ENCODE measurements at places on chromosomes 3 and 15.
A peak's percentile ranks its signal among the peaks of the same experiment; 100 is the strongest.

DNA sequence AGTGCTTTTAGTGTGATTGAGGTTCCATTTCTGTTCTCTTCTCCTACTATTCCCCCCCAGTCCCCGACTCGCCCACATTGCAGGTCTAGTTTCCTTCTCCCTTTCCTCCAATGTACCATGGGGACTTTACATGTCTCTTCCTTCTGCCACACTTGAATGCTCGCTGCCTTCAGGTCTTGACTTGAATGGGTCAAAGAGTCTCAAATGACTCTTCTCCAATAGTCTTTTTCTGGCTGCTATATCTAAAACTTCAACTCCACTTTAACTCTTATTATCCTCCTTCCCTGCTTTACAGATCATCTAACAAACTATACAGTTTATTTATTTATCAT, 213.9 kb upstream of the SLC2A2 start:
- DNase-seq = no peak

- no peak for DNase-seq
These were observed 16.0 kb downstream of the ANKRD28 start for GRCh38 chr3:15781637-15782402.

DNA sequence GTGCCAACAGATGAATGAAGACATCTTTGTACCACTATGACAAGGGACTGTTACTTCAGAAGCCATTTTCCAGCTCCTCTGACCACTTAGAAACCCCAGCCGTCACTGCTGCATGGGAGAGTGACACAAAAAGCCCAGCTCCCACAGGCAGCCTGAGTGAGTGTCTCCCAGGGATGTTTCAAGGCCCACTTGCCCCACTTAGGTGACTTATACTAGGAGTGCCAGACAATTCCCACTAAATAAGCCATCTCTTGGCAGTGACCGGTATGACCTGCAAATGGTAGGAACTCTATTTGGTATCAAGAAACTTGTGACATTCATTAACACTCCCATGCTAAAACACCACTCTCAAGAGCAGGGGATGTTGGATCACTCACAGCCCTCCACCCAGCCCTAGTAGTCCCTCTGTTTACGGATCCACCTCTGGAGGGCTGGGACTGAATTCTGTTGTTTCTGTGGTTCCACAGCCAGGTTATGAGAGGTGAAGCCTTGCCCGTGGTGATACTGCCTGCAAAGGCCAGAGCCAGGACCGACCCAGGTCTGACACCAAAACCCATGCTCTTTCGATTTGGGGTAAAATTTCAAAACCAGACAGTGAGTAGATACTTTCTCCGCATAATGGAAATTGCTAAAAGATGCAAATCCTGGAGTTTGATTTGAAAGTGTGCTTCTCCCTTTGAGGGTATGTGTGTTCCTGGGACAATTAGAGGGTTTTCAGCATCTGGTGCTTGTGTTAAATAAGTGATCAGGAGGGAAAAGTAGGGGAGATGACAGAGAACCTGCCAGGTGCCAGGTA, 14.5 kb downstream of the RBP1 start:
- DNase-seq = no peak

DNA sequence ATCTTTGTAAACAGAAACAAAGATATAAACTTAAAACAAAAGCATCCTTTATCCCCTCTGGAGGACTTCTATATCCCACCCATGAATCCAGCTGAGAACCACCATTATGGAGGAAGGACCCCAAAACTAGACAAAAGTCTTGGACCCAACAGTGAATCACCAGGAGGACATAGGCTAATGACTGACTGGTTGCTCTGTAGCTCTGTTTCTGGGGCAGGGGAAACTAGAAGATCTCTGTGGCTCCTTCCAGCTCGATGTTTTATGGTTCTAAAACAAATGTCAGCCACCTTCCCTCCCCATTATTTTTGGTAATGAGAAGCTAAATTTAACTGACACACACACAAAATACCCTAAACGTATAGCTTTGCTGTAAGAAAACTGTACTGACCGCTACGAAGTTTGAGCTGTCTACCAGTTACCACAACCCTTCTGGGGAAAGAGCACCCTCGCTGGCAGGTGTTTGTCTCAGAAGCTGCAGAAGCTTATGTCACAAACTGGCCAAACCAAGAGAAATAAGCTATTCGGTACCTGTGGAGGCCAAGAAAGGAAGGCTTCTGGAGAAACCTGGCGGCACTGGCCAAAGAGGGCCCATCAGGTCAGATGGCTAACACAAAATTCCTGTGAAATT, 36.4 kb downstream of the MB21D2 start:
- no peak for DNase-seq

DNA sequence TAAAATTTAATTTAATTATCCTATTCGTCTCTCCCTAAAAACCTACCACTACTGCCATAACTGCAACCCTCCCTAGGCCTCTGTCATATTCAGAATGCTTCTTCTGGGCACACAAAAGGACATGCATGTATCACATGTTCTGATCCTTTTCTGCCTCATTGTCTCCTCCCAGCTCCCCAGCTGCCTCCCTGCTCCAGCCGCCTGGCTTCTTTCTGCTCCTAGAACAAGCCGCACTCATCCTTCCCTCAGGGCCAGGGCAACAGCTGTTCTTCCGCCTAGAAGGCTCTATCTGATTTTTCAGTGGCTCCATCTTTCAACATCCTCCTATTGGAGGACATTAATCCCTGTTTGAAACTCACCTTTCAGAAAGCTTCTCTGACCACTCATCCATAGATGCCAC, 38.6 kb downstream of the TMED3 start:
- no peak for DNase-seq

GRCh38 chr3:55446850-55447249, 40.3 kb downstream of the WNT5A start:
- no peak for DNase-seq

DNA sequence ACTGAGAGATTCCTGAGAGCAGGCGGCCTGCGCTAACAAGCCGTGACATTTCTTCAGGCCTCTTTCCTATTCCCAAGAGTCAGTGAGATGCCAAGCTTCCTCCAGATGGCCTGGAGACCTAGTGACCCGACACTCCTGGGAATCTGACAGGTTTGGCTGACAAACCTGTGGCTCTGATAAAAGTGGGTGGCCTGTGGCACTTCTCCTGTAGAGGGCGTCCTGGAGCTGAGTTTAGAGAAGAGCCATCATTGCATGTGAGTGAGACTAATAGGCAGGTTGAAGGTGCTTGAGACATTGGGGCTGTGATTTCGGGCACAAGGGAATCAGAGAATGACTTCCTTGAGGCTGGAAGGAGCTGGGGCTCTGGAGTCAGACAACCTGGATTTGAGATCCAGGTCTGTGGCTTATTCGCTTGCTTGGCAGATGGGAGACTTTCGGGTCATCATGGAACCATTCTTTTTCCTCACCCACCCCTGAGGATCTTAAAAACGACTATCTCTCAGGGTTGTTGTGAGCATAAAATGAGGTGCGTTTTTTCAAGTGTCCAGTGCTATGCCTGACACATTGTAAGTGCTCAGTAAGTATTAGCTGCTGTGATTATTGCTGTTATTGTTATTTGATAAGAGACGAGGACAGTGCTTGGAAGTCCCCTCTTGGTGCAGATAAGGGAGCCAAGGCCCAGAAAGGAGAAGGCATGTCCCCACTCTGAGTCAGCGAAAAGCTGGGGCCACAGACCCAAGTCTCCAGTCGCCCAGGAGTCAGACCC, 77.2 kb downstream of the SCN10A start:
- DNase-seq = no peak

GRCh38 chr3:146594843-146595482, 10.2 kb downstream of the PLSCR5 start:
- DNase-seq = no peak

GRCh38 chr3:122993124-122993978, 34.2 kb downstream of the SEMA5B start:
- no peak for DNase-seq

GRCh38 chr3:53131096-53131495, 861 bp upstream of the RFT1 start:
- DNase-seq = no peak

- no peak for DNase-seq
These were observed 40.1 kb downstream of the MCF2L2 start for GRCh38 chr3:183388213-183388895.

DNA sequence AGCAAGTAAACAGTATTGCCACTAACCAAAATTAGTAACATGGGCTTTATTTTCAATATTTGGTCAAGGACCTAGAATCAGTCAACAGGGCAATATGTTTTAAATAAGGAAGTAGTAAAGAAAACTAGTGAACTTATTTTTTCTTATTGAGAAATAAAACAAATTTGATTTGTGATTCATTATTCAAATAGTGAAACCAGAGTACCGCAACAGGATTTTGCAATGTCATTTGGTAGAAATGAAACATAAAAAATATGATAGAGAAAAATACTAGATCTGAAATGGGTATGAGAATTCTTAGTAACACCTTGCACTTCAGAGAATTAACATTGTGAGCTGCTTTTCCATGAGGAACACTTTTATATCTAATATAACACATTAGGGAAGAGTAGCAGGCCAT, 291.8 kb upstream of the GBE1 start:
- DNase-seq = no peak

GRCh38 chr15:99928429-99928981, 195.3 kb upstream of the LYSMD4 start:
- peak; percentile 82 for DNase-seq

- no peak for DNase-seq
These were observed 405.6 kb downstream of the MAGI1 start for GRCh38 chr3:65633018-65633638.

- DNase-seq = no peak
These were observed 300.4 kb upstream of the ADAMTS9 start for GRCh38 chr3:64988188-64988587.

DNA sequence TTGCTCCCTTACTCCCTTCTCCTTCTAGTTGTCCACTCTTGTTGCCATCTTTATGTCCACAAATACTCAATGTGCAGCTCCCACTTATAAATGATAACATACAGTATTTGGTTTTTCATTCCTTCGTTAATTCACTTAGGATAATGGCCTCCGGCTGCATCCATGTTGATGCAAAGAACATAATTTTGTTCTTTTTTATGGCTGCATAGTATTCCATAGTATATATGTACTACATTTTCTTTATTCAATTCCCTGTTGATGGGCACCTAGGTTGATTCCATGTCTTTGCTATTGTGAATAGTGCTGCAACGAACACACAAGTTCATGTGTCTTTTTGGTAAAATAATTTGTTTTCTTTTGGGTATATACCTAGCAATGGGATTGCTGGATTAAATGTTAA, 21.3 kb upstream of the P3H2 start:
- DNase-seq = no peak

DNA sequence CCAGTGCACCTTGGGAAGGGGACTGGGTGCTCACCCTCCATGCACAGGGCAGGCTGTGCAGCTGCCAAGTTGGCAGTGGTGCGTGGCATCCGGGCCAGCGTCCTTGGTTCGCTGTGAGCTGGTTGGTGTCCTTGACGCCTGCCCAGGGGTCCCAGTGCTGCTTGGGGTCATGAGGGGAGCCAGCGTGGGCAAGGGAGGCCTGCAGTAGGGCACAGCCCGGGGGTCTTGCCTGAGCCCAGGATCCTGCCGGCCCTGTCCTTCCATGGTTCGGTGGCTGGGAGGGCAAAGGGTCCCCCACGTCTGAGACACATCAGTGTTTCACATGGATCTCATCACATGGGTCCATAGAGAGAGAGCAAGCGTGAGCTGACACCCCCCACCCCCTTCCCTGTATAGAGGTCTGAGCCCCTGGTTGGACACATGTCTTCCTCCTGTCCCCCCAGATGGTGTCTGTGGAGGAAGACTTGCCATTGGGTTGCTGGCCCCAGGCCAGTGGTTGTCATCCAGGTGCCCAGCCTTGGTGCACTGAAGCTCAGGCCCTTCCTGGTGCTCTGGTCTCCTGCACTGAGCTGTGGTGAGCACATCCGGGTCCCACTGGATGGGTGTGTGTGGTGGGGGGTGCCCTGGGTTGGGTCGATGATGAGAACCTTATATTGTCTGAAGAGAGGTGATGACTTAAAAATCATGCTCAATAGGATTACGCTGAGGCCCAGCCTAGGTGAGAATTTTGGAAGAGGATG, 232.3 kb downstream of the SNRPN start:
- DNase-seq = no peak

GRCh38 chr3:113254171-113254947, 43.0 kb downstream of the BOC start:
- no peak for DNase-seq

GRCh38 chr15:60681353-60681752, 202.4 kb upstream of the ICE2 start:
- no peak for DNase-seq

DNA sequence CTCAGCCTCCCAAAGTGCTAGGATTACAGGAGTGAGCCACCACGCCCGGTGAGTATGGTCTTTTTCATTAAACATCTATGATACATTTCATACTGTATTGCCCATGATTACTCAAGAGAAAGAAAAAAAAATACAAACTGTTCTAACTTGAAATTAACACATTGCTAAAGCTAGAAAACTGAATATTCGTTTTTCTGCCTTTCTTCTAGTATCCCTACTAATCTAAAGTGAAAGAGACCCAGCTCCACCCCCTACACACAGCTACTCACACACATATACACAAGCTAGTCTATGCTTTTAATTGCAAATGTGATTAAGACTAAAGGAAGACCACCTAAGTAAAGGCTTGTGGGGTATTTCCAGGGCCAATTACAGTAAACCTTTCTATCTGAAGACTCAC, 43.1 kb downstream of the INO80 start:
- no peak for DNase-seq

DNA sequence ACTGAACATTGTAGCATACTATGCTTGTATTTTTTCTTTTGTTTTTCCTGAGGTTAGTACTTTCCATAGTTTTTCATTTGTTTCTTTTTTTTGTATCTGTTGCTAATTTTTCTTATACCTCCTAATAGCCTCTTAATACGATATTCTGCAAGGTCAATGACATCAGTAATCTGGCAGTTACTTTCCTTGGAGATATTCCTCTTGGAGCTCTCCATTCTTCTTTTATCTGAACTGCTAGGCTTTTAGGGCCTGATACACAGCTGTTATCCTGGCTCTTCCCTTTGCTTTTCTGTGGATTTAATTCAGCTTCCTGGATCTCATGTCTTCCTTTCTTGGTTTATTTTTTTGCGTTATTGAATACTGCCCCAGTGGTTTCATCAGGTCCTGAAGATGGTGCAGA, 12.9 kb downstream of the ALPK3 start:
- DNase-seq = no peak

DNA sequence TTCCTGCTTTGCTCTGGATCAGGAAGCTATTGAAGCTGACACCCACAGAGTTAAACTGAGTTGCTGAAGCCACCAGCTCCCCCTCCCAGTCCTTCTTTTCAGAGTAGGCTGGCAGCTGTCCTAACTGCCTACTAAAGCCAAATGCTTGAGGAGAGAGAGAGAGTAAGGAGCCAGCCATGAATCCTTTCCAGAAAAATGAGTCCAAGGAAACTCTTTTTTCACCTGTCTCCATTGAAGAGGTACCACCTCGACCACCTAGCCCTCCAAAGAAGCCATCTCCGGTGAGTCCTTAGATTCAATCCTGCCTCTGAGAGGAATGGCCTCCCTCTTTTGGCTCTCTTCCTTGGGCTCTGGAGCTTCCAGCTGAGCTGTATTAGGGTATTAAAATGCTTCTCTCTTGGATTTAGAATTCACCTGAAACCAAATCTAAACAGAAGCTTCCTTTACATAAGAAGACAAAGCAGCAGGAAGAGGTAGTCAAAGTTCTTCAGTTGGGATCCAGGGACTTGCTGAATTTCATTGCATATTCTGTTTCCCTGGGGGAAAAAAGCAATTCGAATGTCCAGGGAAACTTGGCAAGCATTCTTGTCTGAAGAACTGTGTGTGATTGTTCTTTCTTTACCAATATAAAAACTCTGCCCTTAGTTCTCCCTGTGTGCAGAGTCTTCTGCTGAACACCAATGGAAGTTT, at the start of gene SLC15A2:
Gene SLC15A2, plus strand, starts transcription at position 101 of the 690 bp plus-strand sequence. Its CDS starts 76 bp downstream, at position 177.
- DNase-seq = no peak

GRCh38 chr3:125052624-125053303, 3.0 kb downstream of the HEG1 start:
- no peak for DNase-seq
